ENCODE measurements at places on chromosomes 3 and 15.

DNA sequence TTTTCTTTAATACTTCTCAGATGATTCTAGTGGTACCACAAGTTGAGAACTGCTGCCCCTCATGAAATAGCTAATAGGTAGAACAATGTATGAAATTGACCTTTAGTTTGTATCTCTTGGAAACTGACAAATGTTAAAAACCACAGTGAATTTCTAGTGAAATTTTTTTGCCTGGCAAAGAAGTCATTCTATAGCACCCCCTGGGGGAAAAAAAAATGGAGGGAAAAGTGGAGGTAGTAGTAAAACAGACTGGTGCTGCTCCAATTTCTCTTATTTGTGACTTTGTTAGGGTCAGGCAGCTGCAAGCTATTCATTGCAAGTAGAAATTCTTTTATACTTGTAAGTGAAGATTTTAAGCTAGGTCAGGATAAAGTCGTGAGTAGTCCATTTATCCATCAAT, 605.0 kb downstream of the NLGN1 start:
- H3K27ac ChIP-seq, result no peak overlapping the region
- no peaks in the 10 kb centered on the region for H3K4me1 ChIP-seq
- no peaks in the 10 kb centered on the region for H3K36me3 ChIP-seq
- no peak for DNase-seq

GRCh38 chr3:95387242-95388021, 1324.6 kb downstream of the NSUN3 start:
- no peak overlapping the region for H3K4me3 ChIP-seq
- no peak overlapping the region for H3K27ac ChIP-seq
- DNase-seq, result no peak
- no peaks in the 10 kb centered on the region for H3K27me3 ChIP-seq
- no peaks in the 10 kb centered on the region for H3K4me1 ChIP-seq
- H3K36me3 ChIP-seq, result no peaks in the 10 kb centered on the region

- no peaks in the 10 kb centered on the region for H3K27me3 ChIP-seq
- no peak for DNase-seq
- peaks cover 99% of the 10 kb centered on the region for H3K36me3 ChIP-seq
- no peak overlapping the region for H3K27ac ChIP-seq
Measured at GRCh38 chr3:33391255-33391995, 48.8 kb downstream of the UBP1 start.

DNA sequence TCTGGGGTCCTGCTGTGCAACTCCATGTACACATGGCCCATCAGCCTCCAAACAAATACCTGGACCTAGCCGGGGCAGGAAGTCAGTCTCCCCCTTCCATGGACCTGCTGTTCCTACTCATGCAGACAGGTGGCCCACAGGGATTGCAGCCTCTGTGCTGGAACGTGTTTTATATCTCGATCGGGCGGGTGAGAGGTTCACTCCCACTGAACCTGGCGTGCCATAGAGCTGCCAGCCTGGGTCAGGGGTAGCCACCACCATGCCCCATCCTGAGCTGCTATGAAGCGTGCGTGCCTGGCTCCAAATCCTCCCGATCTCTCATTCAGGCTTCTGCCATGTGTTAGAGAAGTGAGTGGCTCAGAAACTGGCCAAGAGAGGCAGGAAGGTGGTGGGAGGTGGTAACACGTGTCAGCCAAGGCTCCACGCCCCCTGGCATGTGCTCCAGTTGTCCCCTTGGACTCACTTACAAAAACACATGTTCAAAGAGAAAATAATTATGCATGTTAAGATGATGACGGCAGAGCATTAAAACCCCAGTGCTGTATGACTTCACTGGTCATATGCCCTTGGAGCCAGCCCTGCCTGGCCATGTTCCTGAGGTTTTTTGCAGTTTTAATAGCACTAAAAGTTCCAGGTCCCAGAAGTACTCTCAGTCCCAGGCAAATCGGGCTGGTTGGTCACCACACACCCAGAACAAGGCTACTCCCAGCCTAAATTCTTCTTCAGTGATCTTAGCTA, 30.6 kb downstream of the CTSH start:
- H3K27me3 ChIP-seq, result no peaks in the 10 kb centered on the region
- peaks cover 60% of the 10 kb centered on the region for H3K36me3 ChIP-seq
- no peak overlapping the region for H3K4me3 ChIP-seq

GRCh38 chr3:27681249-27681748, 40.8 kb downstream of the EOMES start:
- no peak for DNase-seq
- H3K27ac ChIP-seq, result no peak overlapping the region
- no peak overlapping the region for H3K4me3 ChIP-seq
- no peaks in the 10 kb centered on the region for H3K36me3 ChIP-seq

GRCh38 chr3:106635271-106635670, 742.0 kb upstream of the CCDC54 start:
- no peaks in the 10 kb centered on the region for H3K27me3 ChIP-seq
- H3K4me3 ChIP-seq, result no peak overlapping the region
- no peaks in the 10 kb centered on the region for H3K4me1 ChIP-seq

DNA sequence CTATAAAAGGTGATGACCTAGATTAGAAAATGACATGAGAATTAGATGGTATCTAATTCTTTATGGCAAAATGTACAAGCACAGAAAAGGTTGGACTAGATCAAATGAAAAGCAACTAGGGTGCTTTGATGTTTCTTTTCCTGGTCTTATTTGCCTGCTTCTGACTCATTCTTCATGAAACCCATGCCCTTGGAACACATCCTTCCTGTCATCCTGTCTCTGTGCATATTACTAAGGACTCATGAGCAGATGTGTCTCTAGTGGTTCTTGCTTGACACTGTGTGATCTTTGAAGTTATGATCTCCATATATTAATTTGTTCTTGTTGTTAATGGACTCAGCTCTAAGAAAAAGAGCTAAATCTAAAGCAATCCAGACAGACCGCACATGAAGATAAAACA, 314.0 kb downstream of the ERC2 start:
- H3K36me3 ChIP-seq, result no peaks in the 10 kb centered on the region
- no peak overlapping the region for H3K27ac ChIP-seq
- no peaks in the 10 kb centered on the region for H3K27me3 ChIP-seq
- no peak overlapping the region for H3K4me3 ChIP-seq
- no peak for DNase-seq
- no peaks in the 10 kb centered on the region for H3K4me1 ChIP-seq

- DNase-seq, result peak; percentile 90
- no peaks in the 10 kb centered on the region for H3K36me3 ChIP-seq
- H3K4me1 ChIP-seq, result peaks cover 78% of the 10 kb centered on the region
- H3K27me3 ChIP-seq, result no peaks in the 10 kb centered on the region
- H3K27ac ChIP-seq, result peak overlapping the region; percentile 83
Measured at GRCh38 chr15:91867581-91868026, 14.1 kb downstream of the SLCO3A1 start.

All from left lung (tissue), 14 donors.